GM04503 (cell line): ENCODE measurements at places on chromosomes 3 and 15.
A peak's percentile ranks its signal among the peaks of the same experiment; 100 is the strongest.

DNA sequence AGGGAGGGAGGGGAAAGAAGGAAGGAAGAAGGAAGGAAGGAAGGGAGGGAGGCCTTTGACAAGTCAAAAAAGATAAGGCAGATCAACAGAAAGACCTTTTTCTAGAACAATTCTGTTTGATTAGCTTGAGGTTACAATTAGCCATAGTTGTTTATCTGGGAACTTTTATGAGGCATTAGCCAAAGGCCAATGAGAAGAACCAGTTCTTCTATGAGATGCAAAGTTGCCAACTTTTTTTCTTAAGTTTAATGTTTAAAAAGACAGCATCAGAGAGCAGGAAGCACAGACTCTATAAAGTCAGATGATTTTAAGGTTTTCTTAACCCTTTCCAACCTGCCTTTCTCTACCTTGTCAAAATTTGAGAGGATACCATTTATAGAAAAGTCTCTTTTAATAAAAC is 301.3 kb upstream of the NR2F2 start:
- DNase-seq: no peak

GRCh38 chr15:41862515-41863116 is 24.0 kb downstream of the PLA2G4B start:
- no peak for DNase-seq

- no peak for DNase-seq
These were observed 121.9 kb downstream of the CACNA1D start for GRCh38 chr3:53616321-53616720.

GRCh38 chr3:161422171-161422700 is 50.9 kb upstream of the SPTSSB start:
- no peak for DNase-seq

DNA sequence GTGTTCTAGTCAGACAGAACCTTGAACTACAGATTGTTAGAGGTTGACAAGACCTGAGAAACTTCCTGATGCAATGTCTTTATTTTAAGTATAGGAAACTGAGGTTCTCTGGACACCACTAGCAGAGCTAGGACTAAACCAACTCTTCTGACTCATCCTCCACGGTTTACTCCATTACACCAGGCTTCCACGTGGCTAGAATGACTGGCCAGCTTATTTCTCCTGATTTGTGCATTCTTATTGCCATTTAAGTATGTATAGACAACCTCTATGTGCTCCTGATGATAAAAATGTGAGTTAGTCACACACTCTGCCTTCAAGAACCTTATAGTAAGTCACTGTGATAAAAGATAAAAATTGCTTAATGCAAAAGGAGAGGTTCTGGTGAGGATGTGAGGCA is 182.7 kb downstream of the MEX3B start:
- DNase-seq: no peak

DNA sequence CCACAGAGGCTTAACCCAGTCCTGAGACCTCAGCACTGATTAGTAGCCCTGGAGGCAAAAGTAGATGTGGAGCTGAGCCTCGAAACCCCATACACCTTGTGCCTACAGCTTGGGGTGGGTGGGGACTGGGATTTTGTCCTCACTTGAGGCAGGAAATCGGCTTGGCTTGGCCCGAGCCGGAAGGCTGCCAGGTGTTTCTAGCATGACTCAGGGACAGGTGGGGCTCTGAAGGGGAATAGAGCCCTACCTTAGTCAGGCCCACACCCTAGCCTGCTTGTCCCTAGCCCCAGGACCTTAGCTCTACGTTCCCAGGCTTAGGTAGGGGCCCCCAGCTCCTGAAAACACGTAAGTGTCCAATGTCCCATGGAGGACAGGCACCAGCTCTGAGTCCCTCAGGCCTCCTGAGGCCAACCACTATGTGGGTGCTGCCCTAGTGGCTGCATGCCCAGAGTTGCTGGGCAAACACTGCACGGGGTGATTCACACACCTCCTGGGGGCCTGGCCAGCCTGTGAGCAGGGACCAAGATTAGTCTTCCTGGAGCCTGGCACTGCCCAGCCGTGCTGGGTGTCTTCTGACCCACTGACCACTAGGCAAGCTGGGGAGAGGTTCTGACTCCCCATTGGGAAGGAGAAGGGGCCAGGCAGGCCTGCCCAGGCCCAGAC is 3.1 kb downstream of the MST1R start:
- peak; percentile 16 for DNase-seq

- peak; percentile 43 for DNase-seq
These were observed 21.6 kb downstream of the SPTSSB start for GRCh38 chr3:161349529-161350312.

- DNase-seq: no peak
These were observed 408.2 kb upstream of the THBS1 start for GRCh38 chr15:39172380-39173281.

GRCh38 chr15:78177447-78177873 is 28.3 kb downstream of the IDH3A start:
- DNase-seq: no peak

DNA sequence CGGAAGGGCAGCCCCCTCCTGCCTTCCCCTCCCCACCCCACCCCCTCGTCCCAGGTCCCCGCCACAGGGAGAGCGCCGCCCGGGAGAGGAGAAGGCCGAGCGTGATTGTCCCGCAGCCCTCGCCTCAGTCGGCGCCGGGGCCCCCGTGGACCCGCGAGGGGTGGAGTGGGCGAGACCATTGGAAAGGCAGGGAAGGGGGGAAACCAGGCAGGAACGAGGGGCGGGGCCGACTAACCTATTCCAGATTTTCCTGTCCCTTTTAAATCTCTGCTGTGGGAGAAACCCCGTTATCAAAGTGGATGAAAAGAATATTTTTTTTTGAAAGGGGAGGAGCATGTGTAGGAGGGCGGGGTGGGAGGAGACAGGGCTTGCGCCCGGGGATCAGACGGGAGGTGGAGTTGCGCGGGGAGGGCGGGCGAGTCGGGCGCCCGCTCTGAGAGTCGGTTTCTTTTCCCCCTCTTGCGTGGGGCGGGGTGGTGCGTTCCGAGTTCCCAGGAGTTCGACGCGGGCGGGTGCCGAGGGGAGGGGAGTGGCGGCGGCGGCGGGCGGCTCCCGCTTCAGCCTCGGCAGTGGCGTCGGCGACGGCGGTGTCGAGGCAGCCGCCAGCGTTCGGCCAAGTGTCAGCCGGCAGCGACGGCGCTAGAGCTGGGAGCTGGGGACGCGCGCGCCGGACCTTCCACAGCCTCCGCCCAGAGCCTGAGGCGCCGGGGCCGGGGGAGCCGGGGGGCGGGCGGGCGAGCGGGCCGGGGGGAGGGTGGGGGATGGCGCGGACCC is at the start of gene NECTIN3:
TSS of gene NECTIN3 (plus strand) at position 560 of the 774 bp plus-strand sequence. CDS start at position 762, 202 bp downstream.
- peak; percentile 95 for DNase-seq

- no peak for DNase-seq
These were observed 74.1 kb upstream of the MITF start for GRCh38 chr3:69665026-69665737.

DNA sequence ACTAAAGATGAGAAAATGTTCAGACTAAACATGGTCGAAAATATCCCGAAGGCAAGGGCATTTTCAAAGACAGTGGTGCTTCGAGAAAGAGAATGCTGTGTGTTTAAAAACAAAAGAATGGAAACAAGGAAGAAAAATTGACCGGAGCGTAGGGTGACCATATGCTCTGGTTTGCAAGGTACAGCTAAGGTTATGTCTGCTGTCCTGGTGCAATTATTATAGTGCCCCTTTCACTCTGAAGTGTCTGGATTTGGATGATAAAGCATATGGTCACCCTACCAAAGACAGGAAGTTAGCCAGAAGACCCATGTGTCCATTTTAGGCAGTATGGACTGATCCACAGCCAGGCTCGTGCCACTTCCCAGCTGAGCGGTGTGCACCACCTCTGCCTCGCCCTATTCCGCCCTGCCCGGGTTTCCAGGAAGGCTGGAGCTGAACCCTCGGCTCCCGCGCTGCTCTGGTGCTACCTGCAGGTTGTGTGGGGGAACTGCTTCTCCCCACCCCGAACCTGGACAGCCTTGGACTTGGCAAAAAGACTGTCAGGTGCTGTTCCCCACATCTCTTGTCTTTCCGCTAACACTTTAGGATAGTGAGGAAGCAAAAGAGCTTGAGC is 25.2 kb downstream of the GOLGA6D start:
- DNase-seq: no peak

GRCh38 chr3:147090461-147090860 is 315.9 kb downstream of the ZIC4 start:
- DNase-seq: no peak

GRCh38 chr15:72199721-72200212 is 2.2 kb upstream of the GRAMD2A start:
- DNase-seq: peak; percentile 28

- peak; percentile 31 for DNase-seq
These were observed 18.2 kb upstream of the PLCL2 start for GRCh38 chr3:16866571-16866970.

- DNase-seq: no peak
These were observed 786 bp downstream of the RHOA start for GRCh38 chr3:49410846-49411534.
